ENCODE measurements at places on chromosomes 1 and 21.

GRCh38 chr1:29113413-29114117, 10.1 kb downstream of the TMEM200B start:
- no peak for DNase-seq

DNA sequence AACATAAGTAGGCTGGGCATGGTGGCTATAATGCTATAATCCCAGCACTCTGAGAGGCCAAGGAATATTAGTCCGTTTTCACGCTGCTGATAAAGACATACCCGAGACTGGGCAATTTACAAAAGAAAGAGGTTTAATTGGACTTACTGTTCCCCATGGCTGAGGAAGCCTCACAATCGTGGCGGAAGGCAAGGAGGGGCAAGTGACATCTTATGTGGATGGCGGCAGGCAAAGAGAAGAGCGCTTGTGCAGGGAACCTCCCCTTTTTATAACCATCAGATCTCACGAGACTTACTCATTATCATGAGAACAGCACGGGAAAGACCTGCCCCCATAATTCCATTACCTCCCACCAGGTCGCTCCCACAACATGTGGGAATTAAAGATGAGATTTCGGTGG, 28.5 kb downstream of the PTGFRN start:
- no peak for DNase-seq

DNA sequence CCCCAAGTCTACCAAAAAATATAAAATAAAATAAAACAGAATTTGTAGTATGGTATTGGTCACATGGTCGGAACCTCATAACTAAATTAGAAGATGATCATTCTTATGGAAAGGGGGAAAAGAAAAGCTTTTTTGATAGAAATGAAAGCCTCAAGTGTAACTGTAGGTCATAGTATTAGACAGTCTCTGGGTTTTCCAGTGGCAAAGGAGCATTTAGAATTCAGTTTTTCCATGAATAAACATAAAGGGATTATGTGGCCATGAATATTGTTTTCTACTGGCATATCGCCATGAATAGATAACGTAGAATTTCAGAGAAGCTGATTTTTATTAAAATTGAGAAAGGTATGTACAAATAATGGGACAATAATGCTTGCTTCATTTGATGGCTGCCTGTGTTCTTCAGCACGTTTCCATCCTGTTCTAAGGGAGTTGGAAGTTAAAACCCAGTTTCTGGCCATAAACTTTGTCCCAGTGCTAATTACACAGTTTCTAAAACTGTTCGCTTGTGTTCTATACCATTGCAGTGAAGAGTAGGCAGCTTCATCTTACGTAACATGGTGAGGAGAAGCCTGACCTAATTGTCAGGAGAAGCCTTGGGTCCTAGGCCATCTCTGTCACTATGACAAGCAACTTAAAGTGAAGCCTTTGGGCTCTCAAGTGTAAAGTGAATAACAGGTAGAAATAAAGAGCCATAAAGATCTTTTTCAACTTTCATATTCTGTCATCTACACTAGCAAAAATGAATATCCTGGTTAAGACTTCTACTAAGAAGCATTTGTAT, 70.5 kb upstream of the PGD start:
- DNase-seq = peak; percentile 36

DNA sequence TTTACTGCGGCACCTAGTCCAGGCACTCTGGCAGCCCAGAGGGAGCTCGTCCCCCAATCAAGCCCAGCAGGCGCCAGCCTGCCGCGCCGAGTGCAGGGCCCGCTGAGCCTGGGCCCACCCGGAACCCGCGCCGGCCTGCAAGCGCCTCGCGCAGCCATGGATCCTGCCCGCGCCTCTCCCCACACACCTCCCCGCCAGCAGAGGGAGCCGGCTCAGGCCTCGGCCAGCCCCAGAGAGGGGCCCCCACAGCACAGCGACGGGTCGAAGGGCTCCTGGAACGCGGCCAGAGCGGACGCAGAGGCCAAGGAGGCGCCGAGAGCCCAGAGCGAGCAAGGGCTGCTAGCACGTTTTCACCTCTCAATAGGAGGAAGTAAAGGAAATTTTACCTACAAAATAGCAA, 767.0 kb downstream of the MRPL39 start:
- DNase-seq = no peak

DNA sequence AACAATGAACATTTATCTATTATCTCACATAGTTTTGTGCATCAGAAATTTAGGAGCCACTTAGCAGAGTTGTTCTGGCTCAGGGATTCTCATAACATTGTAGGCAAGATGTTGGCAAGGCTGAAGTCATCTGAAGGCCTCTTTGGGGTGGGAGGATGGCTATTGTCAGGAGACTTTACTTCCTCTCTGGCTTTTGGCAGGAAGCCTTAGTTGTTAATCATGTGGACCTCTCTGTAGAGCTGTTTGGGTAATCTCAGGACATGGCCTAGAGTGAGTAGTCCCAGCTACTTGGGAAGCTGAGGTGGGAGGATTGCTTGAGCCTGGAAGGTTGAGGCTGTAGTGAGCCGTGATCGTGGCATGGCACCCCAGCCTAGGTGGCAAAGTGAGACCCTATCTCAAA, 40.2 kb downstream of the RASAL2 start:
- no peak for DNase-seq

DNA sequence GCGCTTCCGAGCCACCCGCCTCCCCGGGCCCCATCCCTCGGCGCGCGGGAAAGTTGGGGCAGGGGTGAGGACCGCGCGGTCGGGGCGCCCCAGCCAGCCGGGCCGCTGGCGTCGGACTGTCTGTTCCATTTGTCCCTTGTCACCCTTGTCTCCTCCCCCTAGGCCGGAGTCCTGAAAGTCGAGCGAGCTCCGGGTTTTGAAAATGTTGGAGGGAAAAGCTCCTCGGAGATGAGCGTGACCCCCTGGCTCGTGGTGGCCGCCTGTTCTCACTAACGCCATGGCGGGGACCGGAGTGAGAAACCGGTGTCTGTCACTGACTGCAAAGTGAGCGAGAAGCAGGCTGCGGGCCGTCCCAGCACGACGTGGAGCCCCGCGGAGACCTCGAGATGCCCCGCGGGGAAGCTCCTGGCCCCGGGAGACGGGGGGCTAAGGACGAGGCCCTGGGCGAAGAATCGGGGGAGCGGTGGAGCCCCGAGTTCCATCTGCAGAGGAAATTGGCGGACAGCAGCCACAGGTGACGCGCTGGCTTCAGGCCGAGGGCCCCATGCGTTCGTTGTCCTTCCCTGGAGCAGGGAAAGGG, 491 bp downstream of the PER3 start:
- DNase-seq = no peak

- DNase-seq = no peak
Observed at GRCh38 chr21:20424943-20425342, 573.3 kb upstream of the NCAM2 start.

GRCh38 chr1:97780884-97781283, 139.9 kb downstream of the DPYD start:
- no peak for DNase-seq

DNA sequence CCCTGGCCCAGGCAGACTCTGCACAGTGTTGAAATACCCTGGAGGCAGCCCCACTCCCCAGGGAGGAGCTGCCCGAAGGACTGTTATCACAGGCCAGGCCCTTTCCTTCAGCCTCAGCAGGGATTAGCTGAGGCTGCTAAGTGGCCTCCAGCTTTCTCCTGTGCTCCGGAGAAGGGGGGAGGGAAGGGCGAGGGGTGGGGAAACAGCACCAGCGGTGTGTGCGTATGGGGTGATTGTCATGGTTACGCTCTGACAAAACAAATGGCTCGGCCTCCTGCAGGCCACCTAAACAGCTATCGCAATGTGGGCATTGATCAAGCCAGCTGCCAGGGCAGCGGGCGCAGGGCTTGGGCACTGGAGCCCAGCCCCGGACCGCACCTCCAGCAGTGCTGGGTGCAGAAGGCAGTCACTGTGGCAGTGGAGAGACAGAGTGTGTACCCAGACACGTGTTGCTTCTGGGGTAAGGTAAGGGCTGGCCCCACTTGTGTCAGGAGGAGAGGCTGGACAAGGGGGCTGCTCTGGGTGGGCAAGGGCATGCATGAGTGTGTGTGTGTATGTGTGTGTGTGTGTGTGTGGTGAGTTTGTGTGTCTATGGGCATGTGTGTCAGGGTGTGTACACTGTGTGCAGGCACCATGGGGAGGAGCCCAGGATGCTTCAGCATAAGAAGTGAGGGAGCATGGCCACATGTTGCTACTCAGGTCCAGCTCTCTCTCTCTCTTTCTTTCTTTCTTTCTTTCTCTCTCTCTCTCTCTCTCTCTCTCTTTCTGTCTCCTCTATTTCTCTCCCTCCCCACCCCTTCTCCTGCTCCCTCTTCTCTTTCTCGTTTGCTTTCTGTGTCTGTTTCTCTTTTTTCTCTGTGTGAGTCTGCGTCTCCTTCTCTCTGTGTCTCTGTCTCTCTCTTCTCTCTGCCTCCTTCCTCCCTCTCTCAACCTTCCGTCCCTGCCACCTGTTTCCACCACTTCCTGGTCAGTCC, at the start of gene VWA5B1:
Gene VWA5B1, plus strand, starts transcription at position 252 of the 974 bp plus-strand sequence. CDS start 19,727 bp downstream, outside the sequence.
- DNase-seq = no peak

GRCh38 chr21:19731251-19731650, 1267.0 kb upstream of the NCAM2 start:
- no peak for DNase-seq

GRCh38 chr1:3491291-3492246, 37.1 kb downstream of the ARHGEF16 start:
- DNase-seq = peak; percentile 35

GRCh38 chr1:8698012-8698630, 119.3 kb downstream of the RERE start:
- DNase-seq = no peak

DNA sequence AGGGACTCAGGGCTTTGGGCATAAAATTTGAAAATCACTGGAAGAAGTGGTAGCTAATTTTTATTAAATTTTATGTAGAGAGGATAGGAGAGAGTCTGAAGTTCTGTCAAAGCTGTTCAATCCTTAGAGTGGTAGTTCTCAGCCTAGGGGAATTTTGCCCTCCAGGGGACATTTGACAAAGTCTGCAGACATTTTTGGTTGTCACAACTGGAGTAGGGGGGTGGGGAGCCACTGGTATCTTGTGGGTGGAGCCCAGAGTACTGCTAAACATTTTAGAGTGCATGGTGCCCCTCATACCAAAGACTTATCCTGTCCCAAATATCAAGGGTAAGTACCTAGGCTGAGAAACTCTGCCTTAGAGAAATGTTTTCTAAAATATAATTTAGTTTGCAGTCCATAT, 30.2 kb downstream of the RASAL2 start:
- no peak for DNase-seq

DNA sequence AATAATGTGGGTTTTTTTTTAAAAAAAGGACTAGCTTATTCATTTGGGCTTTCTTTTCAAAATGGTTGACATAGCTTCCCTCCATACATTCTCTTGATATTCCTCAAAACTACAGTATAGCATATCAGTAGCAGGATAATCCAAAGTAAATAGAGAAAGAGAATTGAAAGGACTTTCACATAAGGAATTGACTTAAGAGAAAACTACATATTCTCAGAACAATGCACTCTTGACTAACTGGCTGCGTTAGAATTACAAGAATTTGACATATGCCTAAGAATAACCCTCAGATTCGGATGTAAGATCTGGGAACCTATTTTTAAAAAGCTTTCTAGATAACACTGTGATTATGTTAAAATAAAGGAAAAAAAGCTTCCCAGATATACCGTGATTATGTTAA, 3.1 kb downstream of the PRKAB2 start:
- no peak for DNase-seq

- no peak for DNase-seq
Observed at GRCh38 chr1:34739613-34740012, 15.2 kb upstream of the GJB5 start.

GRCh38 chr1:202710070-202711045, at the start of gene SYT2:
Gene SYT2 (minus strand): TSS chr1:202710454. CDS start chr1:202605772, 104,682 bp downstream.
- DNase-seq = no peak

All from AML-193 (cell line).